GM12892 (cell line): ENCODE measurements at places on chromosomes 1 and 21.

DNA sequence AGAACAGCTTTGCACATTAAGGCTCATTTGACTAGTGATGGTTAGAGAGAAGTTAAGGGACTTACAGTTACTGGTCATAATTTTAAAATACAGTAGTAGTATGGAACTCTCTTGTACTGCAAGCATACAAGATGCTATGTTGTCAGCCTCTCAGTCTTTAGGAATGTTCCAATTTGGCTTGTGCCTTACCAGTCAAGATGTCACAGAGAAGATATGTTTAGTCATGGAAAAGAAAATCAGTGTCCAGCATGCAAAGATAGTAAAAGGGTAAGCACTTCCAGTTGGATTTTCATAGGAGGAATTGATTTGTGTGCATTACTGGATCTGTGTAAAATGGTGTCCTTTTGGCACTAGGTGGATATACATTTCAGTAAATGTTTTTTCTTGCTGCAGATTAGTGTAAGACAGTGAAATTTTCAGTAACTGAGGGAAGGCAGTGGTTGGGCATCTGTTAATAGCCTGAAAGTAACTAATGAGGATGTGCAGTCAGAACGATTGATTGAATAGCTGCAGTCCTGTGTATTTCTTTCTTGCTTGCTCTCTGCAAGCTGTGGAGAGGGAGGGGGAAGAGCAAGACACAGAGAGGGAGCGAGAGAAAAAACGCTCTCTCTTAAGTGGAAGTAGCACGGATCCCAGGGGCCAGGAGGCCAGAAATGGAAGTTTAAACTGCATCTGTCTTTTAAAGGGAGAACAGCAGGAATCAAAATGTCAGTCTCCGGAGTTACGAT lies 108.2 kb downstream of the CLEC20A start:
- no peak for DNase-seq

DNA sequence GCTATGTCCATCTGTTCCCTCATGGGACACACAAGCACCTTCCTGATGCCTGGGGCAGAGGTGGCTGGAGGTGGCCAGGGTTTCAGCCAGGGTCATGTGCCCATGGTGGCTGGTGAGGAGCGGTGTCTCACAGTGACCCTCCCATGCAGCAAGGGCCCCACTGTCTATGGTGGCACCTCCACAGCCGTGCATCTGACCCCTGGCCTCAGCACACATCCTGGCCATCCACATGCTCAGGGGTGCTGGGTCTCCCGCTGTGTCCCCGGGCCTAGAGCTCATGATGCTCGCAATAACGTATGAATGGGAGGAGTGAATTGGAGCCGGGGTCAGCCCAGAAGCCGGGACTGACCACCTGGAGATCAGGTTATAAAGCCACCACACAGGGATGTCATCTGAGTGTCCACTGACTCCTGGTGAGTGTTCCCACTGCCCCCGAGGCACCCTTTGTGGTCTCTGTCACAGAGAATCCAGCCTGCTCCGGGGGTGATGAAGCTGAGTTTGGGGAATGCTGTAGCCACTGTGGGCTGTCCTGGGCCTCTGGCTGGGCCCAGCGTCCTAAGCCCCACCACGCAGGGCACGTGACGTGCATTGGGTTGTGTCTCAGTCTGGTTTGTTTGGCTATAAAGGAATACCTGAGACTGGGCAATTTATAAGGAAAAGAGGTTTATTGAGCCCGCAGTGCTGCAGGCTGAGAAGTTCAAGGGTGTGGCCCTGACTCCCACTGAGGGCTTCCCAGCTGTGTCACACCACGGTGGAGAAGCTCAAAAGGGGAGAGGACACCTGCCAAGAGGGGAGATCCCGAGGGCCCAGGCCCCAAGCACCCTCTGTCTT lies 51.7 kb downstream of the SIK1 start:
- no peak for DNase-seq

- no peak for DNase-seq
Measured at GRCh38 chr1:41530411-41530810, 45.9 kb upstream of the EDN2 start.

GRCh38 chr1:200374569-200375295 lies 35.1 kb downstream of the ZNF281 start:
- no peak for DNase-seq

DNA sequence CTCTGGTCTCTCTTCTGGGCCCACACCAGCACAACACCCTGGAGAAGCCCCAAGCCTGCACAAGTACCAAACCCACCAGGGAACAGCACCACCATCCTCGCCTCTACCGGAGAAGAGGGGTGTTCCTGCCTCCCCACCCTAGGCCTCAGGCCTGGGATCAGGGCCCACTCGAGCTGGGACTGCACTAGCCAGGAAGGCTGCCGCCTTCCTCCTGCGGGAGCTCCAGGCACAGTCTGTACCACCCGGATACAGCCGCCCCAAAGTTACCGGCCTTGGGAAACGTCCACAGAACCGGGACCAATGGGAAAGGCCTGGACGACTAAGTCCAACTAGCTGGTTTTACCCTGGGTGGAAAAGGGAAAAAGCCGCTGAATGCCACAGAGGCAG lies 3.4 kb downstream of the TAL1 start:
- no peak for DNase-seq

DNA sequence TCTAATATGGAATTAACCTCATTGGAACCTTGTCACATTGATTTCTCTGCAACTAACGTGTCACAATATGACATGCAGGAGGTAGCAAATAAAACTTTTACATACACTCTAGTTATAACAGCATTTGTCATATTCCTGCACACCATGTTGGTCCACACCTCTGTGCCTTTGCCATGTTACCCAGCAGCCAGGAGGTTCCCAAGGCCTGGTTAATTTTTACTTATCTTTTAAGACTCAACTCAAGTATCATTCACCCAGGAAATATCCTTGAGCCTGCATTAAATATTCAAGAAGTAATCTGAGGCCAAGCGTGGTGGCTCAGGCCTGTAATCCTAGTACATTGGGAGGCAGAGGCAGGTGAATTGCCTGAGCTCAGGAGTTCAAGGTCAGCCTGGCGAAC lies 447.2 kb upstream of the NR5A2 start:
- DNase-seq: no peak

GRCh38 chr1:203148127-203148526 lies 20.6 kb downstream of the ADORA1 start:
- no peak for DNase-seq

DNA sequence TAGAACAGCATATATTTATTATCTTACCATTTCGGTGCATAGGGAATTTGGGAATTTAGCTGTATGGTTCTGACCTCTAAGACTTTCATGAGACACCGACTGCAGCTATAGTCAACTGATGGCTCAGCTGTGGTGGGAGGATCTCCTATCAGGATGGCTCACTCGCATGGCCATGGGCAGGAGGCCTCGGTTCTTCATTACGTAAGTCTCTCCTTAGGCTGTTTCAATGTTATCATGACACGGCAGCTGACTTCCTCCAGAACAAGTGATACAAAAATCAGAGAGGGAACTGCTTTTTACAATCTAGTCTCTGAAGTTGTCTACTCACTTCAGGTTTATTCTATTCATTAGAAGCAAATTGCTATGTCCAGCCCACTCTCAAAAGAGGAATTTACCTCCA lies 13.3 kb upstream of the CAPN8 start:
- DNase-seq: no peak

DNA sequence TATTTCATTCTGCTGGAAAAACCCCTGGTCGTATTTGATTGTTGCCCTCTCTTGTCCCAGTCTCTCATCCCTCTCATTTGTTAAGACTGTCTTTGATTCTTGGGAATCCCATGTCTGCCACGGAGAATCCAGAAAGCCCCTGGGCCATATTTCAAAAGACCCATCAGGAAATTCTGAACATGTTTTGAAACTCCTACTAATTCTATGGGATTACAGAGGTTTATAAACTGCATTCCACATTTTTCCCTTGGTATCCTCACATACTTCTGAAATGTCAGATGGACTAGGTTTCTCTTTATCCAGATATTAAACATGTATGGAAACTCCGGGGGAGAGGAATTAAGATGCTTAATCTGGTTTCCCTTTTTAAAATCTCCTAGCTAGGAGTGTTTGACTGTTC lies 80.0 kb downstream of the HUNK start:
- no peak for DNase-seq

DNA sequence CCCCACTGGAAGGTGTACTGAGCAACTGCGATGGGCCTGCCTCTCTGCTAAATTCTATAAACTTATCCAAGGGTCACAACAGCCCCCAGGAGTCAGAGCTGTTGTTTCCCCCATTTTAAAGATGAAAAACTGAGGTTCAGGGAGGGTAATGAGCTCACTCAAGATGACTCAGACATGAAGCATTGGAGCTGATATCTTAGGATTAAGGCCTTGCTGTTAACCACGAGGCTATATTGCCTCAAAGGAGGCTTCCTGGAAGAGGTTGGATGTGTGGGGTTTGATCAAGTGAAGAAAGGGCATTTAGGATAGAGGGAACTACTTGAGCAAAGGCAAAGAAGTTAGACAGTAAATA lies 6.7 kb downstream of the LDLRAP1 start:
- DNase-seq: no peak

- no peak for DNase-seq
Measured at GRCh38 chr1:166900987-166901386, 24.9 kb upstream of the TADA1 start.

DNA sequence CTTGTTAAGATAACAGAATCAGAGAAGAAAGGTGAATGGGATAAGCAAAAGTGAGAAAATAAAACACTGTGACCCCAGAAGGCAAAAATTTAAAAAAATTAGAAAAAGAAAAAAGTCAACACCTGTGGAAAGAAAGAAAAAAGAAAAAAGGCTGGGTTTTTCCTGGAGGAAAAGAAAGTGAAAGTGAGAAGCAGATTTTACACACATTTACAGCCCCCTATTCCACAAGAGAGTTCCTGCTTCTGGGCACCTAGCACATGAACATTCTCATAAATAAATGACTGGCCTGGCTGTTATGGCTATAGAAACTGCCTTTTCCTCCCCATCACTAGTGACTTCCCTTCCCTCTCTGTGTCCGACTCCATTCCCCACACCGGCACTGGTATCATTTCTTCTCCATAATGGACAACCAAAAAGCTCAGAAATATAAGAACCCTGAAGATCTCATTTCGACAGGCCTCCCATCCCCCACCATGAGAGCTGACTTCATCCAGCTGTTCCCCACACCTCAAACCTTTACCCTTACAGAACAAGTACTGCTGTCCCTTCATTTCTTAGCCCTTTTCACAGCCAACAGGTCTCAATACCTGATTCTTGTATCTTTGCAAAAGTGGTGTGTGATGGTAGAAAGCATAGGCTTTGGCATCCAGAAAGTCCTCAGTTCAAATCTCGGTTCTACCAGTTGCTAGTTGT lies 12.6 kb downstream of the MTF1 start:
- no peak for DNase-seq

DNA sequence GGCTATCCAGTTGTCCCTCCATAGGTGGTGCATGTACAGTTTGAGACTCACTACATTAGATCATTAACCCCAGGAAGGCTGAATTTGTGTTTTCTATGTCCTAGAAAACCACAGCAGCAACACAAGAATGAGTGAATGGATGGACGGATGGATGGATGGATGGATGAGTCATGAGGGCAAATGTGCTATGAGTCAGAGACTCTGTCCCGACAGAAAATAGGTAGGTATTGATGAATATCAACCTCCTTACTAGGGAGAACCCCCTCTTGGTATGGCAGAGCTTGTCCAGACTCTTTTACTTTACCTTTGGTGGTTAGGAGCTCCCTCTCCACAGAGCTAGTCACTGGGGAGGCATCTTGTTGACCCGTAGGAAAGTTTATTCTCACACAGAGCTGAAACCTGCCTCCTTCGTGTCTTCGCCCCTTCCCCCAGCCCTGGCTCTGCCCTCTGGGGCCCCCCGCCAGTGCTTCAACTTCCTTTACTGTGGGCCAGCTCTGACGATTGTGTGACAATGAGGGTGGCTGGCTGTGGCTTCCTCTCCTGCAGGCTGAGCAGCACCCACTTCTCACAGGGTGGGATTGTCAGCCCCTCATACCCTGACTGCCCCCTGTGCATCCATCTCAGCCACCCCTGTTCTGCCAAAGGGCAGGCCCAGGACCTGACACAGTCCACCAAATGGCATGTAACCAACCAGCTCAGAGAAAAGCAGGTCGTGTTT lies 145.2 kb downstream of the FOXD2 start:
- no peak for DNase-seq

- no peak for DNase-seq
Measured at GRCh38 chr1:3312898-3313575, 141.4 kb upstream of the ARHGEF16 start.
